ENCODE measurements at places on chromosomes 5 and 9.

DNA sequence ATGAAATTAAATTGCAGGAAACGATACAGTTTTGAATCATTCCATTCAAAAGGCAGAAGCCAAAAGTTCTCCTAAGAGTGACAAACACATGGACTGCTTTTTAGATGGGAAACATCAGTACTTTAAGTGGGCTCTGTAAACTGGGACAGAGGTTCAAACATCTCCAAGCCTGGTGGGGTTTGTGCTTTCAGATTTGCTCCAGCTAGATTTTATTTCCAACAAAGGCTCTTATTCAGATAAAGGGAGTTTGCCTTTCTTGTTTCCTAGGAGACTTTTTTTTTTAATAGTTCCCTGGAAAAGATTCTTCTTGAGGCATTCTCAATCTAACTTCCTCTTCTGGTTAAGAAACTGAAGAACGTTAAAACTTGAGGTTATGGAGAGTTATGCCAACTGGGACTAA, 277.6 kb downstream of the TMEM38B start:
- no peak for DNase-seq

GRCh38 chr5:154483654-154484392, 5.8 kb upstream of the HAND1 start:
- DNase-seq = no peak

- no peak for DNase-seq
Observed at GRCh38 chr9:21415493-21416267, 6.8 kb downstream of the IFNA8 start.

DNA sequence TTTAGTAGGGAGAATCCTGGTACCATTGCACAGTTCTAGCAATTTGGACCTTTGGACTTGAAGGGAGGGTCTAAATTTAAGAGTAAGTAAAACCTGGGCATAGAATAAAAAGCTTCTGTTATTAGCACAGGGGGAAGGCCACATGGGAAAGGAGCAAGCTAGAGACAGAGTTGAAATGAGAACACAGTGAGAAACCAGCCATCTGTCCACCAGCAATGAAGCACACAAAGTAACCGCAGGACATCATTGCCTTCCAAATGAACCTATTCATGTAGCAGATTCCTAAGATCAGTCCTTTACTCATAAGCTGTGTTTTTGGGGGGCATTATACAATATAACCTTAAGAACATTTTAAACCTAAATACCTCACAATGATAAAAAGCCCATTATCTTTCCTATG, 407.4 kb downstream of the HCN1 start:
- no peak for DNase-seq

DNA sequence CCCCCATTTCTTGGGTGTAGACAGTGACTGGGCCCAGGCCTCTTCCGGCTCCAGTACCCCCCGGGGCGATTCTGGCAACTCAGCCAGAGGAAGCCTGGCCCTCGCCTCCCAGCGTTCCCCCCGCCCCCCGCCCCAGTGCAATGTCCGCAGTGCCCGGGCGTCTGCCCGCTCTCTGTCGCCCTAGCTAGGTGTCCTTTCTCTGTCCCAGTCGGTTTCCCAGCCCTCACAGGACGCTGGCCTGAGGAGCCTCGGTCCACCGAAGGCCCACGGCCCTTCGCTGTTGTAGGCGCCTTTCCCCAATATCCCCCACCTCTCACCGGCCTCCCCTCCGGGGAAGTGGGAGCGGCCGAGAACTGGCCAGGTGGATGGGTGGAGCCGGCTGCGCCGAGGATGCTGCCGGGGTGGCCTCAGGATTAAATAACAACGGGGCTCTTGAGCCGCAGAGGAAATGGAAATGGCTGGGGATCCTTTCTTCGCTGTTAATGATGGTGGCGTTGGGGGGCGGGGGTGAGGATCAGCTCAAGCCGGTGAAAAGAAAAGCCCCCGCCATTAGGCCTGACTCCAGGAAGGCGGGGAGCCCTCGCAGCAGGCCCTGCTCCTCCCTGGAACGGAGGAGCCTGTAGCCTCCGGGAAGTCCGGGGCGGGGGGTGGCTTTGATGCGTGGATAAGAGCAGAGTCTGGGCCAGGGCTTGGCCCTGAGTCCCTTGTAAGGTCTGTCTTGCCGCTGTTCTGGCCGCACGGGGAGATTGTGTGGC, 1.1 kb upstream of the SPRY4 start:
- DNase-seq = peak; percentile 61

DNA sequence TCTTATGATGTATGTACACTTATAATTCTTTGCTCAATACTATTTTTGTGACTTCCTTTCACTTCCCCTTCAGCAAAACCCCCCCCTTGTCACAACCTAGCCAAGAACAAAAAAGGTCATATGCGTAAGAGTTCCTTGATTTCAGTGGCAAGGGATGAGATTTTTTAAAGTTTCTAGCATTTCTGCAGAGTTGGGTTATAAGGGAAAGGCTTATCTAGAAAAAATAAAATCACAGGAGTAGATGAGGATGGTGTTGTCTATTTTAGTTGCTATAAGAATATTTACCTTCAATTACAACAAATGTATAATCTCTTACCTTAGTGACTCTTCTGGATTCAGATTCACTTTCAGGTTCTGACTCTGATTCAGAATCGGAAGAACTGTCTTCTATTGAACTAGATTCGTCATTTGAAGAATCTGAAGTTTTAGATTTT, 184.6 kb downstream of the AP3B1 start:
- no peak for DNase-seq

- no peak for DNase-seq
Observed at GRCh38 chr9:83508067-83508466, 30.1 kb downstream of the FRMD3 start.

DNA sequence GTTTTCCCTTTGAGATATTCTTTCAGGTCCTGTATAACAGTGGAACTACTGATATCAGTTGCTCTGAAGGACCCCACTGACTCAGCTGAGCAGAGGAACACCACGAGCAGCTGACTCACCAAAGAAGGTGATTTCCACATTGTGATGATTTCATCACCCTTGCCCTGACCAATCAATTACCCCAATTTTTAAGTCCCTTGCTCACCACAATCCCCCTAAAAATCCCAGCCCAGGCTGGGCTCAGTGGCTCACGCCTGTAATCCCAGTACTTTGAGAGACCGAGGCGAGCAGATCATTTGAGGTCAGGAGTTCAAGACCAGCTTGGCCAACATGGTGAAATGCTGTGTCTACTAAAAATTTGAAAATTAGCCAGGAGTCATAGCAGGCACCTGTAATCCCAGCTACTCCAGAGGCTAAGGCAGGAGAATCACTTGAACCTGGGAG, 125.3 kb upstream of the ABCA1 start:
- DNase-seq = peak; percentile 89

GRCh38 chr9:24096756-24097155, 270.7 kb upstream of the ELAVL2 start:
- no peak for DNase-seq

DNA sequence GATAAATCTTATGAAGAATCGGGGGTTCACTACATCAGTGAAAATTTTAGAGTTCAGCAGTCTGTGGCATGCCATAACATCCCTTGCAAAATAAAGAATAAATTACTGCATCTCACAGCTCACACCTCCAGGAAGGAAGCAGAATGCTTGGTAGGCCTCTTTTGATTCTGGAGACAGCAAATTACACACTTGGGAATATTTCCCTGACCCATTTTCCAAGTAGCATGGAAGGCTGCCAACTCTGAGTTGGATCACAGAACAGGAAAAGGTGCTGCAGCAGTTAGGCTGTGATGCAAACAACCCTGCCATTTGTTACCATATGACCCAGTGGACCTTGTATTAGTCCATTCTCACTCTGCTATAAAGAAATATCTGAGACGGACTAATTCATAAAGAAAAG, 293.5 kb downstream of the ASTN2 start:
- DNase-seq = no peak

- DNase-seq = no peak
Observed at GRCh38 chr9:94920420-94921091, 194.1 kb downstream of the AOPEP start.

- DNase-seq = no peak
Observed at GRCh38 chr5:11797132-11797531, 107.1 kb downstream of the CTNND2 start.

DNA sequence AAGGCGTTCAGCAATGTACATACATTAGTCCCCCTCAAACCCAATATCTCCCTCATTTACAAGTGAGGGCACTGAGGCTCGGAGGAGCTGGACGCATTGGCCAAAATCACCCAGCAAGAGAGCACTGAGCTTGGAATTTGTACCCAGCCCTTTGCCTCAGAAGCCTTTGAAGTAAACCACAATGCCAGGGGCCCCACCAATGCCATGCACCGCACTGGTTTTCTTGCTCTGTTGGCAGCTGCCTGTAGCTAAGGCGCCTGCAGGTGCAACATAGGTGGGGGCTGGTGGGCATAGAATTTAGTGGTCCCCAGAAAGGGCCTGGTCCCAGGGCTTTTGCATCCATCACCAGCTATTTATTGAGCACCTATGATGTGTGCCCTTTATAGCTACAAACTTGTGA, 37.3 kb upstream of the FUBP3 start:
- DNase-seq = no peak

- peak; percentile 22 for DNase-seq
Observed at GRCh38 chr5:56818450-56819037, 3.2 kb downstream of the MAP3K1 start.

DNA sequence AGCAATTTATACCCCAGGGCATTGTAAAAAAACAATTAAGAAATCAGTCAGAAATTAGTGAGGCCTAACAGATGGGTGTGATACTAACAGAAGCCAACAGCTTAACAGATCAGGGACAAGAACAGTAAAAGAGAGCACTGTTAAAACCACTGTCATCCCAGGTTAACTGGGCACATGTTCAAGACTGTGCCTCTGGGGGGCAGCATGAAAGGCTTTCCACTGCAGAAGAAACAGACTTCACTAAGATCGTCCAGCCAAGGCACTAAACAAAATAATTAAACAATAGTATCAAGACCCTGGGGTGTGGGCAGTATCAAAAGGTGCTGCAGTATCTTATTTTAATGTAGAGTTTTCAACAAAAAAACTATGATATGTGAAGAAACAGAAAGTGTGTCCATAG, 43.5 kb downstream of the FBN2 start:
- DNase-seq = no peak

DNA sequence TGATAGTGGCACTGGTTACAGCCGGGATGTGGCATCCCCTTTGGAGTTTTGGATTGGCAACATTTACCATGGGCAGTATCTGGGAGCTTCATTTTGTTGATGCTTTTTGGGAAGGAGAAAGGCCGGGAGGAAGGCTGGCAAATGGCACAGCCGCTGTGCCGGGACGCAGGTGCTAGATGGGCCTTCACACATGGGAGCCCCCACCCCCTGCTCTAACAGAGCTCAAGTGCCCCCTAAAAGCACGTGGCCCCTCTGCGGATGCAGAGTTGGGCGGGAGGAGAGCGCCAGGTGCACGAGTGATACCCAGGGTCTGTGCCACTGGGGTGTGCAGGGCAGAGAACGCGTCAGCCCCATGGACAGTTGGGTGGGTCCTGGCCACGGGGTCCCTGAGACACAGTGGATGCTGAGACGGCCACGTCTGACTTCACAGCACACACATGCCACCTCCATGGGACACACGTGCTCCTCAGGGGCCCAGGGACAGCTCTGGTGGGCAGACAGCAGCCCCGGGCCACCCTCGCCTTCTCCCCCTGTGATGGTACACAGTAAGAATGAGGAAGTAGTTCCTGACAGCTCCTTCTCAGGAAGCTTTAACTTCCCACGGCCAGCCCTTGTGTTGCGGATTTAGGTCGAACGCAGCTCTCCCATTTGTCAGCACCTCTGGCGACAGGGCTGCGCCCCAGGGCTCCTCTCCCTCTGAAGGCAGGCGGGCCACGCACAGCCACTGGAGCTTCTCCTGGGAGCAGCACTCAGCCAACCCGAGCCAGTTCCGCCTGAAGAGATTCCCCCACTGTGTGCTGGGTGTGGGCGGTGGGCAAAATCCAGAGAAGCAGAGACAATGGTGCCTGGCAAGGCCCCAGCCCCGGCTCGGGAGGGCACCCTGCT, 10.8 kb downstream of the SLC9A3 start:
- DNase-seq = no peak

GRCh38 chr9:127796225-127796813, 6.4 kb upstream of the FPGS start:
- no peak for DNase-seq

DNA sequence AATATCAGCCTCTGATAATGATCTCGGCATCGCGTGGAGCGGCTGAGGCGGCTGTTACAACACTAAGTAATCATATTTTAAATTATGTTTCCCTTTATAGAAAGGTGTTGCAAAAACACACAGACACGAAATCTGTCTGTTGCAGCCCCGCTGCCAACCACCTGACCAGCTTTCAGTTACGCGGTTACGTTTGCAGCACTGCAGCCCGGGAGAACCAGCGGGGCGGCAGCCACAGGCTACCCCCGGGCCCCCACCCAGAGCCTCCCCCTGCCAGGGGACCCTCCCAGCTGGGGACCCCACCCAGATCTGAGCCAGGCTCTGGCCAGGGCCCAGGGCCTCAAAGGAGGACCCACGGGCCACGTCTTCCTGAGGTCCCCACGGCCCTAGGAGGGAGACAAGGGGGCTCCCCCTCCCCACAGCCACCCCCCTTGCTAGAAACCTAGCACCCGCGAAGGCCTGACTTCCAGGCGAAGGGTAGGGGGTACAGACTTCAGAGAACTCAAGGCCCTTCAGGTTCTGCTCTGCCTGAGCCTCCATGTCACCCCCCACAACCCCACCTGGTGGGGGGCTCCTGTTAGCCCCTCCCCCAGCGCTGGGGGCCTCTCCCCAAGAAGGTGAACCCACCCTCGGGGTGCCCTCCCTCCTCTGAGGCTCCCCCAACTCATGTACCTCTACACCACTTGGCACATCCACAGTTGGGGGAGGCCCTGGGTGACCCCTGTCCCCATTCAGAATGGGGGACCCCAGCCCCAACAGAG, 6.0 kb downstream of the NACC2 start:
- DNase-seq = no peak

DNA sequence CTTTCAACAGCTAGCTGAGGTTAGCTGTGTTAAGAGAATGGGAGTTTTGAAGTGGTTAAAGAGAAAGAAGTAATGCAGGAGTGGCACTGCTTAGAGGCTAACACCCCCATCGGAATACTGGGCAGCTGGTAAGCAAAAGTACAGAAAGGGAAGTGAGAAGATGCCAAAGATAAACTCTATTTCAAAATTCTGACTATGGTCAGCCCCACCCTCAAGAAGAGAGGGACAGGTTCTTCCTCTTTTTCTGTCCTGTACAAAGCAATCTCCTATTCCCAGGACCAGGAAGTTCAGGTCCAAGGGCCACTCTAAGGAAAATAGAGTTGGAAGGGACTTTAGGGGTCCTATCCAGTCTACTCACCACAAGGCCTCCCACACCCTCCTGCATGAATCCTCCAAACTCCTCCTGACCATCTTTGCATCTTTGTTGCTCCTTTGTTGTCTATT, 45.9 kb upstream of the JAK2 start:
- DNase-seq = no peak

DNA sequence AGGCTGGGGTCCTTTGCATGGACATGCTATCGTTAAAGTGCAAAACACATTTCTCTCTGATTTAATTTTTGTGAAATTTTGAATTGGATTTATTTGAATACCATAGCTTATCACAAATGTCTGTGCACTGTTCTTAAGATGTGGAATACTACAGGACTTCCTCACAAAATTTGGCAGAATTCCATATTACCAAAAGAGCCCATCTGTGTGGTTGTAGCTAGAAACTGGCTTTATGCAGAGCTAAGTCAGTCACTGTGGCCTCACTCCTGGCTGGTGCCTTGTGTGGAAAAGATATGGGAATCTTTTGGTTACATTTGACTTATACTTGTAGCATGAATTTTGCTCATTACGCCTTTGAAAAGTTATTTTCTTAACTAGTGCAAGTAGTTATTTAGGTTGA, 35.5 kb downstream of the ACO1 start:
- DNase-seq = no peak
